Right atrium auricular region (tissue), 2 donors: ENCODE measurements at places on chromosomes 11 and 22. TPM values are rescaled to one million over a fixed set of nuclear protein-coding genes. Genes with fewer than 3 reads are reported as not detected.

OR10D3 gene
- not detected for total RNA-seq

DNA sequence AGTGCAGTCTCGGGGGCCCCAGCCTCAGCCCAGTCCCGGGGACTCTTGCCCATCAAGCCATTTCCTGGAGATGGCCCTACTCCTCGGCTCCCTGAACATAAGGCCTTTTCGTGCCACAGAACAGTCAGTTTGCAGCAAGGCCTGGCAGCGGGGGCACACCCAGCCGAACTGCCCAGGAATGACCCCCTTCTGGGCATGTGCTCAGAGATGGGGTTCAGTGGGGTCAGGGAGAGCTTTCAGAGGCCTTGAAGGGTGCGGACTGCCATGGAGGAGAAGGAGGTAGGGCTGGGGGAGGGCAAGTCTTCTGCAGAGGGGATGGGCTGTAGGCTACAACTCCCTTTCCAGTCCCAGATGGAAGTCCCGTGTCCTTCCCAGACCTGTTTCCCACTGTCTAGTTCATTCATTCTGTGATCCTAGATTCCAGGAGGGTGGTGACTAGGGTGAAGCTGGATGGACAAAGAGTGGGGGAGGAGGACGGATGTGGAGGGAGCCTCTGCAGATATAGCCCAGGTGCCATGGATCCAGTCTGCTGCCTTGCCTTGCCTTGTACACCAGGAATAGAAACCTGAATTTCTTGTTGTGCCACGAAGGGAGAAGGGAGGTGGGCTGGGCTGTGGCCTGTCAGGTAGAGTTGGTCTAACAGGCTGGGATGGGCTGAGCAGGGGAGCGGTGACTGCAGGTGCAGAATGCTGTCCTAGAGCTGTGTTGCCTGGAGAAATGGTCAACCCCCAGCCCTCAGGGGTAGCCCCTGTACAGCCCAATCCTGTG, 14.2 kb upstream of the OMP start:
- no peak for DNase-seq

OR51B2 gene
- total RNA-seq, result not detected

MOGAT2 gene
- not detected for total RNA-seq

- DNase-seq, result no peak
Observed at GRCh38 chr11:126100716-126101115, 38.0 kb upstream of the CDON start.

DNA sequence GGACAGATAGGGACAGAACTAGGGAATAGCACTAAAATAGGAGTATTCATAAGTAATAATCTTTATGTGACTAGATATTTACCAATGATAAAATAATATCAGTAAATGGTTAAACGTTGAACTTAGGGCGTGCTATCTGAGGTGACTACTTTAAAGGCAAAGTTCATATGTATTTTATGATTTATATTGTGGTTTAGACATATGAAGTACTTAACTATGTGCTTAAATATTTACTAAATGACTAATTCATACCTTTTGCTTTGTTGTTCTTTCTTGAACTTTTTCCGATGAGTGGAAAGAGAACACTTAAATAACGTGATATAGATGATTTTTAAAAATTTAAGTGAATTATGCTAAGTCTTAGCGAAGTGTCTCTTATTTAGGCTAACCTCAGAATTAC, 14.7 kb downstream of the LUZP2 start:
- no peak for DNase-seq

RAPSN gene
- total RNA-seq, result not detected

- DNase-seq, result no peak
Observed at GRCh38 chr11:125976156-125976555, 30.3 kb downstream of the VSIG10L2 start.

DNA sequence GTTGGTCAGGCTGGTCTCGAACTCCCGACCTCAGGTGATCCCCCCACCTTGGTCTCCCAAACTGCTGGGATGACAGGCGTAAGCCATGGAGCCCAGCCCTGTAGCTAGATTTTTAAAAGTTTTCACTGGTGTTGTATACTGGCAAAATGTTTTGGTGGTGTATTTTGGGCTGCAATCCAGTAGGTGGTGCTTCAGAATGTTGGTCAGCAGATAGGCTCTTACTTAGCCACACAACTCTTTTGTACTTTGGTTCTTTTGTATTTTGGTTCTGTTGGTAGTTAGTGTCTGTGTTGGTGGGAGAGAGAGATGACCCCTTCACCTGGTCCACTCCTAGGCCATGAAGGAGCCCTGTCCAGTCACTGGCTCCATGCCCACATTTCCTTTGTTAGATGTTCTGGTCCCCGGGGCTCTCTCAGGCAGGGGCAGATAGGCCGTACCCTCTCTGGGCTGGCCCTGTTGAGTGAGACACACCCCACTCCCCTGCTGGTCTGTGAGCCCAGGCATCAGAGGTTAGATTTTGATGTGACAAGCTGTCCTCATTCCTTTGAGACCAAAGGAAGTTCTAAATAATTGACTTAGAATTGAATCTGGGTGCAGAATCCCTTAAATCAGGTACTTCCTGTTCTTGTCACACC, 123.8 kb downstream of the DDX10 start:
- no peak for DNase-seq

- no peak for DNase-seq
Observed at GRCh38 chr11:57903441-57904123, 120.1 kb upstream of the OR9Q1 start.

DNA sequence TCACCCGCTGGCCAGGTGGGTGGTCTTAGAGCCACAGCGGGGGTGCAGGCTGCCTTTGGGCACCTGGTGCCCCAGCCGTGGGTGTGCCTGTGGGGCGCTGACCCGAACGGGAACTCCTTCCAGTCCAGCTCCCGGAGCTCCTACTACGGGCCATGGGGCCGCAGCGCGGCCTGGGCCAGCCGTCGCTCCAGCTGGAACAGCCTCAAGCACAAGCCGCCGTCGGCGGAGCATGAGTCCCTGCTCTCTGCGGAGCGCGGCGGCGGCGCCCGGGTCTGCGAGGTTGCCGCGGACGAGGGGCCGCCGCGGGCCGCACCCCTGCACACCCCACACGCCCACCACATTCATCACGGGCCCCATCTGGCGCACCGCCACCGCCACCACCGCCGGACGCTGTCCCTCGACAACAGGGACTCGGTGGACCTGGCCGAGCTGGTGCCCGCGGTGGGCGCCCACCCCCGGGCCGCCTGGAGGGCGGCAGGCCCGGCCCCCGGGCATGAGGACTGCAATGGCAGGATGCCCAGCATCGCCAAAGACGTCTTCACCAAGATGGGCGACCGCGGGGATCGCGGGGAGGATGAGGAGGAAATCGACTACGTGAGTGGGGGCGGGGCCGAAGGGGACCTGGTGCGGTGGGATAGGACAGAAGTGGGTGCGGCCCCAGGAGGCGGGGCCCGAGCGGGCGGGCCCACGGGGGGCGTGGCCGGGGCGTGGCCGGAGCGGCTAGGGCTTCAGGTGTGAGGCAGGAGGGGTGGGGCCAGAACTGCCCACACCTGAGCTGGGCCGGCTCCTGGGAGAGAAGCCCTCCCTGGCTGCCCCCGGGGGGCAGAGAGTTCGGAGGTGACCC, 91.5 kb downstream of the CACNA1I start:
- DNase-seq, result no peak

BEST1 gene
- 1.3 TPM for total RNA-seq

DNA sequence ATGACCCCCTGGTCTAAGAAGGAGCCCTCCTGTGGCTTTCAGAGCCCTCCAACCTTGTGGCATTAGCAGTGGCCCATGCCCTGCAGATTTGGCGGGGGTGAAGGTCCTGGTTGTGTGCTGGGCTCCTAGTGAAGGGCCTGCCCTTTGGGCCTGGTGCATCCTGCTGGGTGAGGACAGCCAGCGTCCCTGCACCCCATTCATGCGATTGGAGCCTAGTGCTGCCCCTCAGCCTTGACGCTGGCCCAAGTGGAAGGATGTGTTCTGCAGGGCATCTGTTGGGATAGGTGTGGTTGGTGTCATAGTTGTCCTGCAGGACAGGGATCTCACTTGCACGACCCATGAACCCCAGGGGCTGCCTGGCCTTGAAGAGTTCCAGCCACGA, 28.1 kb upstream of the DGCR8 start:
- DNase-seq, result no peak

SESN3 gene
- 9.9 TPM for total RNA-seq

KRTAP5-6 gene
- not detected for total RNA-seq

LAYN gene
- total RNA-seq, result 12.3 TPM

DNA sequence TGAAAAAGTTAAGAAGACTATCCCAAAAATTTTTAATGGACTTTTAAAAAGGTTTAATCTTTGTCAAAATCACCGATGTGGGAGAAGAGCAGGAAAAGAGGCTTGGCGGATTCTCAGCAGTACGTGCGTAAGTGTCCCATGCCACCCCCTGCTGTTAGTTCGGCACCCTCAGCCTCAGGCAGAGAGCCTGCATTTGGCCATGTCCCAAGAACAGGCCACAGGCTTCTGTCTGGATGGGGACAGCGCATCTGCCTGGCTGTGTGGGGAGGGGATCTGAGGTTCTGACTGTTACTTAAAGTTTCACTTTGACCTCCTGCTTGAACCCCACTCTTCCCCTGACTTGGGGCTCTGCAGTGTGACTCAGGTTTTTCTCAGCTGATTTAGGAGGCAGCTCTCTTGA, 35.3 kb downstream of the EXT2 start:
- DNase-seq, result no peak

DNA sequence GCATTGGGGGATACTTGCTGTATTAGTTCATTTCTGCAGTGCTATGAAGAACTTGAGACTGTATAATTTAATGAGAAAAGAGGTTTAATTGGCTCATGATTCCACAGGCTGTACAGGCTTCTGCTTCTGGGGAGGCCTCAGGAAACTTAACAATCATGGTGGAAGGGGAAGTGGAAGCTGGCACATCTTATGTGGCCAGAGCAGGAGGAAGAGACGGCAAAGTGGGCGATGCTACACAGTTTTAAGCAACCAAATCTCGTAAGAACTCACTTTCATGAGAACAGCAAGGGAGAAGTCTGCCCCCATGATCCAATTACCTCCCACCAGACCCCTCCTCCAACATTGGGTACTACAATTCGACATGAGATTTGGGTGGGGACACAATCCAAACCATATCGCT, 55.1 kb downstream of the TMPRSS5 start:
- DNase-seq, result no peak

DNA sequence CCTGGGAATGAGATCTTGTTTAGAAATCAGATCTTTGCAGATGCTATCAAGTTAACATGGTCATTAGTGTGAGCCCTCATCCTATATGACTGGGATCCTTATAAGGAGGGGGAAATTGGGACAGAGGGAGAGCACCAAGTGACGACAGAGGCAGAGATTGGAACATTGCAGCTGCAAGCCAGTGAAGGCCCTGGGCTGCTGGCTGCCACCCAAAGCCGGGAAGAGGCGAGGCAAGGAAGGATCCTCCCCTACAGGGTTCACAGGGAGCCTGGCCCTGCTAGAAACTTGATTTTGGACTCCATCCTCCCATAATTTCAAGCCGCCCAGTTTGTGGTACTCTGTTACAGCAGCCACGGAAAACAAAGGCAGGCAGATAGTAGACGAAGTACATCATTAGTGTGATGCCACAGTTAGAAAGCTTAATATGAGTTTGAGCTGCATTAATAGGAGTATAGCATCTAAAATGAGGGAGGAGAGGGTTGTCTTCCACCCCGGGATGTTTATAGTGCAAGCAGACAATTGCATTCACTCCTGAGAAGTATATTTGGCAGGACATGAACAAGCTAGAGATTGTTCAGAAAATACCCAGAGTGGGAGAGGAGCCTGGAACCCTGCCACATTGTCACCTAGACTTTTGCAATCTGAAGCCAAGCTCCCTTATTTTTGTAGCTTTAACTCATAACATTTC, 56.8 kb upstream of the CLMP start:
- DNase-seq, result peak; percentile 72

DNA sequence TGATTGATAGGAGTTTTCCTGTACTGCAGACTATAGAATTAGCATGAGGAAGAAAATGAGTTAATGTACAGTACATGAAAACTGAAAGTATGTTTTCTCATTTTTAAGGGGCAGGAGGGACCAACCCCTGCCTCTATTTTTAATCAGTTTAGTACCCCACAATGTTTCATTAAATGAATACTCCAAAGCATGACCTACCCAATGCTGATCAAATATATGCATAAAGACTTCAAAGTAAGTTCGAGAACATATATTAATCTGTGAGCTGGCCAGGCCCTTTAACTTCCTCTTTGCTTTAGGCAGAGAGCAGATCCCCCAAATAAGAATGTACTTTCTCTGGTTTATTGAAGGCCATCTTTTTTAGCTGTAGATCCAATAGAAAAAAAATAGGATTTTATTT, 161.0 kb downstream of the FCHSD2 start:
- no peak for DNase-seq

GRCh38 chr11:2427721-2428321, 16.5 kb downstream of the TRPM5 start:
- no peak for DNase-seq

GRCh38 chr11:77144857-77145428, 16.9 kb downstream of the MYO7A start:
- no peak for DNase-seq
